ENCODE measurements at places on chromosomes 11 and 22. TPM values are rescaled to one million over a fixed set of nuclear protein-coding genes. Genes with fewer than 3 reads are reported as not detected.

DNA sequence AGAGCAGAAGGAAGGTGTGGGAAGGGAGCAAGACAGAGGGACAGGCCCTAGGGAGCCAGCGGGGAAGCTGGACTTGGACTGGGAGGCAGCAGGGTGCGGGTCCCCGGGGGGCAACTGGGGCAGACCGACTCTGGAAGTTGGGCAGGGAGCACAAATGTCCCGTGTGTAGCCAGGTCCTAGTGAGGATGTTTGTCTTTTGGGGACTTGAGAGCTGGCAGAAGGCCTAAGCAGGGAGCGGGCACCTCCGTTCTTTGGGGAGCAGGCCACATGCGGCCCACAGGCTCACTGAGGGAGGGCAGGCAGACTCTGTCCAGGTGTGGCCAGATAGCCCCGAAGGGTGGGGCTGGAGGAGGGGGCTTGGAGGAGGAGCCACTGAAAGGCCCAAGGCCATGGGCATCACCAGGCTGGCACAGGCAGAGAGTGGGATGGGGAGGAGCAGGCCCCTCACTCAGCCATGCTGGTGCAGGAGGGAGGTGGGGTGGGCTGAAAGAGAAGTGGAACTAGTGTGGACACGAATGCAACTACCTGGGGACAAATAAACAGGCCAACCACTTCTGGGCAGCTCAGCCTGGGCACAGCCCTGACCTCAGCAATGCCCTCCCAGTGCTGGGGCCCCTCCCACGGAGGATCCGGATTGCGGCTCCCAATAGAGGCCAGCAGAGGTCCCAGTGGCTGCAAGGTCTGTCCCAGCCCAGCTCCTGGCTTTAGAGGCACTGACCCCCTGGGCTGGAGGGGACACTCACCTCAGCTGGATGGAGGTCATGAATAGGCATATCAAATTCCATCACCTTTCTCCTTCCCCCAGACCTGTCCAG is 1.3 kb upstream of the SCARF2 start:
- peaks cover 21% of the 10 kb centered on the region for H3K36me3 ChIP-seq

- no peak overlapping the region for H3K27ac ChIP-seq
- no peaks in the 10 kb centered on the region for H3K27me3 ChIP-seq
- peaks cover 11% of the 10 kb centered on the region for H3K4me1 ChIP-seq
- no peaks in the 10 kb centered on the region for H3K36me3 ChIP-seq
- no peak overlapping the region for H3K4me3 ChIP-seq
- no peak for DNase-seq
Observed at GRCh38 chr22:24803064-24803542, 2.9 kb upstream of the SGSM1 start.

GRCh38 chr11:72313912-72314598 is 70.1 kb upstream of the PHOX2A start:
- no peaks in the 10 kb centered on the region for H3K36me3 ChIP-seq
- no peak for DNase-seq
- no peak overlapping the region for H3K27ac ChIP-seq
- H3K4me1 ChIP-seq = no peaks in the 10 kb centered on the region
- H3K4me3 ChIP-seq = no peak overlapping the region

DNA sequence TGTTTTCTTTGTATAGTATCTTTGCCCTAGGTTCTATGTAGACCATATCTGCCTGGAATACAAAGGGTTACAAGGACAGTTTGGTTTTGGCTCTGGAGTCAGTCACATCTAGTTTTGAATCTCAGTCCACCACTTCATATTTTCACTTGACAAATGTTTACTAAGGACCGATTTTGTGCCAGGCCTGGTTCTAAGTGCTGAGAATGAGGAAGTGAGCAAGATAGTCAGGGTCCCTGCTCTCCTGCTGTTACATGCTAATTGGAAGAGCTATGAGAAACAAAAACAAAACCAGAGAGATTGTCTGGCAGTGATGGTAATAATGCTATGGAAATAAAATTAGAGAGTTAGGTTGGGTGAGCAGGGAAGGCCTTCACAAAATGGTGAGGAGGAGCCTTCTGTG is 66.1 kb upstream of the ARHGAP20 start:
- peaks cover 29% of the 10 kb centered on the region for H3K4me1 ChIP-seq
- no peak overlapping the region for H3K4me3 ChIP-seq
- H3K27me3 ChIP-seq = no peaks in the 10 kb centered on the region
- DNase-seq = no peak

GRCh38 chr11:90423378-90423777 is 200.5 kb upstream of the CHORDC1 start:
- no peaks in the 10 kb centered on the region for H3K27me3 ChIP-seq
- H3K4me3 ChIP-seq = no peak overlapping the region
- H3K4me1 ChIP-seq = no peaks in the 10 kb centered on the region
- H3K27ac ChIP-seq = no peak overlapping the region
- H3K36me3 ChIP-seq = no peaks in the 10 kb centered on the region

The SAA2 gene
- 92.5 TPM for total RNA-seq

- H3K4me1 ChIP-seq = no peaks in the 10 kb centered on the region
- H3K4me3 ChIP-seq = no peak overlapping the region
- no peaks in the 10 kb centered on the region for H3K36me3 ChIP-seq
- no peaks in the 10 kb centered on the region for H3K27me3 ChIP-seq
Observed at GRCh38 chr11:11039208-11039965, 181.5 kb upstream of the ZBED5 start.

The APOBEC3B gene
- 9.5 TPM for total RNA-seq

GRCh38 chr11:118610773-118611432 is 3.5 kb downstream of the PHLDB1 start:
- peak; percentile 83 for DNase-seq
- peaks cover 16% of the 10 kb centered on the region for H3K36me3 ChIP-seq
- peaks cover 12% of the 10 kb centered on the region for H3K4me1 ChIP-seq
- peak overlapping the region; percentile 83 for H3K27ac ChIP-seq
- peak overlapping the region; percentile 53 for H3K4me3 ChIP-seq
- peaks cover 4% of the 10 kb centered on the region for H3K27me3 ChIP-seq

- H3K27me3 ChIP-seq = no peaks in the 10 kb centered on the region
- no peaks in the 10 kb centered on the region for H3K36me3 ChIP-seq
- no peak for DNase-seq
- H3K4me3 ChIP-seq = no peak overlapping the region
Observed at GRCh38 chr11:121488641-121489040, 35.9 kb upstream of the SORL1-AS1 start.

The SPATA19 gene
- total RNA-seq = not detected

DNA sequence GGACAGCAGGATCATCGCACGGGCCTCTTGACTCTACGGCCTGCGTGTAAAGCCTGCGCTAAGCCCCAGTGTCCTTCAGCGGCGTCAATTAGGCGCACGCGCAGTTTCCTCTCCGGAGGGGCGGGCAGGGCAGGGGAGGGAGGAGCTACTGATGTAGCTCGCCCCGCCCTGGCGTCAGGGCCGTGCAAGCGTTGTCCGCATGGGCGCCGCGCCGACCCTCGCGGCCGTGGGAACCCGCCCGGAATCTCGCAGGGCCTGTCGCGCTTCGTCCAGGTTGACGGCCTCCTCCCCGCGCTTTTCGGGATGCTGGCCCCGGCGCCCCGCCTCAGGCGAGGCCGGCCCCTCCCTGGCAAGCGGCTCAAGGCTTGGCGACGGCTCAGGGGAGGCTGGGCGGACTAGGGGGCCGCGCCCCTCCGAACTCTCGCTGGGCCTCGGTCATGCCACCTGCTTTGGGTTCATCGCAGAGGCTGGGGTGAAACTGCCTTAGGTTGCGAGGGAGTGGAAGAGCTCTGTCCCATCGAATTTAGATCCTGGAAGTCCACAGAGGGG is 61.1 kb downstream of the ST3GAL4 start:
- no peaks in the 10 kb centered on the region for H3K27me3 ChIP-seq
- DNase-seq = peak; percentile 82
- peaks cover 30% of the 10 kb centered on the region for H3K4me1 ChIP-seq
- H3K27ac ChIP-seq = peak overlapping the region; percentile 69
- peak overlapping the region; percentile 52 for H3K4me3 ChIP-seq
- peaks cover 15% of the 10 kb centered on the region for H3K36me3 ChIP-seq

- no peak overlapping the region for H3K27ac ChIP-seq
- DNase-seq = no peak
- no peak overlapping the region for H3K4me3 ChIP-seq
- no peaks in the 10 kb centered on the region for H3K4me1 ChIP-seq
- no peaks in the 10 kb centered on the region for H3K36me3 ChIP-seq
Observed at GRCh38 chr22:36546932-36547331, 18.0 kb upstream of the EIF3D start.

The TNNT3 gene
- total RNA-seq = 3.0 TPM

DNA sequence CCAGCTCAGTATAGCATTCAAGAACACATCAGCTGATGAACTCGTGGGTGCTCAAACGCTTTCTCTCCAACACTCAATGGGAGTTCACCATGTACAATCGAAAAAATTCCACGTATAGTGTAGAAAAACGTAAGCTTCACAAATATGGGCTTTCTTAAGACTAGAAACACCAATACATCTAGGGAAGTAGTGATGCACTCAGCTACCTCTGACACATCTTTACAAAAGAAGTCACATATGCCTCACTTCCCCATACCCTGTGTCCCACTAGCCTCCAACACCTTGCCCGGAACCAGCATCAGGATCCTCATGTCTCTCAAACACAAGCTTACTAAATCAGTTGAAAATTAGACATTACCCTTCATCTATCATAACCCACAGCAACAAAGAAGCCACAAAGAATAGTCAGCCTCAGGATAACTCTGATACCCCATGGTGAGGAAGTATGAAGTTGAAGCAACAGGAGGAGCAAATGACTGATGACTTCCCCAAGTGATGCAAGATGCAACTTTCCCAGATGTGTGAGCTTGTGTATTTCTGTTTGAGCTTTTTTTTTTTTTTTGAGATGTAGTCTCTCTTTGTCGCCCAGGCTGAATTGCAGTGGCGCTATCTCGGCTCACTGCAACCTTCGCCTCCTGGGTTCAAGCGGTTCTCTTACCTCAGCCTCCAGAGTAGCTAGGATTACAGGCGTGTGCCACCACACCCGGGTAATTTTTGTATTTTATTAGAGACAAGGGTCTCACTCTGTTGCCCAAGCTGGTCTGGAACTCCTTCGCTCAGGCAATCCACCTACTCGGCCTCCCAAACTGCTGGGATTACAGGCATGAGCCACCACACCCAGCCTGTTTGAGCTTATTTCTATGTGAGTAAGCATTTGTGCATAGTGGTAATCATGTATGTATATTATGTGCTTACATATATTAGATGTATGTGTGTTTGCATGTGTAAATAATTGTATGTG is 8.5 kb upstream of the DENND5A start:
- H3K36me3 ChIP-seq = peaks cover 9% of the 10 kb centered on the region
- no peak overlapping the region for H3K4me3 ChIP-seq
- DNase-seq = no peak
- no peaks in the 10 kb centered on the region for H3K27me3 ChIP-seq
- peak overlapping the region; percentile 86 for H3K27ac ChIP-seq

- no peaks in the 10 kb centered on the region for H3K36me3 ChIP-seq
- H3K4me1 ChIP-seq = peaks cover 17% of the 10 kb centered on the region
- H3K27ac ChIP-seq = no peak overlapping the region
- DNase-seq = no peak
- H3K27me3 ChIP-seq = no peaks in the 10 kb centered on the region
Observed at GRCh38 chr22:40603088-40603605, 33.4 kb downstream of the MRTFA start.

The EXPH5 gene
- total RNA-seq = 27.7 TPM

The SCGB1C1 gene
- not detected for total RNA-seq

DNA sequence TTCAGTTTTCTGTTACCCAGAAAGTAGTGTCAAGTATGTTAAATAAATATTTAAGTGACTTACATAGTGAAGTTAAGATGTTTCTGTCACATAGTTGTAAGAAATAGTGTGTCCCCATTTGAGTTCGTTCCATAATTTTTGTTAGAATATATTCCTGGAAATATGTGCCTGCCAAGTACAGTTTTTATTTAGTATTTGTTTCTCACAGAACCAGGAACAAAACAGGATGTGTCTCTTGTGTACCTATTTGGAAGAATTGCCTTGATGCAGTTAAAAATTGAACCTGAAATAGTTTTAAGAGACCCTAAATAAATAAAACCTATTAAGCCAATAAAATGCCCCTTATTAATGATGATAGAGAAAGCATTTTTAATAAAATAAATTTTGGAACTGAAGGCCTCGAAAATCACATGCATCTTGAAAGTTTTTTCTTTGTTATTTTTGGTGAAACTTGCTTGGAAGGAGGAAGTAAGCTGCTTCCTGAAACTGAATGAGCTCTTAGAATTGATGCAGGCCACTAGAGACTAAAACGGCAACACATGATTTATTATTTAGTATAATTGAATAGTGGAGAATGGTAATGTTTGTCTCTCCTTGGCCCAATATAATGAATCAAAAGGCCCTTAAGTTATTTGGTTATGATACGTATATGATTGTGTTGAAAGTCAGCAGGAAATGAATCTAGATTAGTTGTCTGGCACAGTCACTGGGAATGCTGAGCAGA is 55.9 kb downstream of the SWAP70 start:
- peak; percentile 17 for DNase-seq
- H3K27ac ChIP-seq = peak overlapping the region; percentile 74
- H3K27me3 ChIP-seq = no peaks in the 10 kb centered on the region
- H3K4me1 ChIP-seq = peaks cover 47% of the 10 kb centered on the region

All from left lung (tissue), 14 donors.